ENCODE measurements at places on chromosomes 5 and 9. TPM values are rescaled to one million over a fixed set of nuclear protein-coding genes. Genes with fewer than 3 reads are reported as not detected.

Gene ANKRD31
- 0.20 TPM for total RNA-seq

Gene ZNF366
- total RNA-seq, result 2.2 TPM

GRCh38 chr9:130835441-130836298 lies 616 bp downstream of the ABL1 start:
- DNase-seq, result no peak

GRCh38 chr5:88884608-88884877 lies 1.6 kb upstream of the MEF2C start:
- no peak for DNase-seq

DNA sequence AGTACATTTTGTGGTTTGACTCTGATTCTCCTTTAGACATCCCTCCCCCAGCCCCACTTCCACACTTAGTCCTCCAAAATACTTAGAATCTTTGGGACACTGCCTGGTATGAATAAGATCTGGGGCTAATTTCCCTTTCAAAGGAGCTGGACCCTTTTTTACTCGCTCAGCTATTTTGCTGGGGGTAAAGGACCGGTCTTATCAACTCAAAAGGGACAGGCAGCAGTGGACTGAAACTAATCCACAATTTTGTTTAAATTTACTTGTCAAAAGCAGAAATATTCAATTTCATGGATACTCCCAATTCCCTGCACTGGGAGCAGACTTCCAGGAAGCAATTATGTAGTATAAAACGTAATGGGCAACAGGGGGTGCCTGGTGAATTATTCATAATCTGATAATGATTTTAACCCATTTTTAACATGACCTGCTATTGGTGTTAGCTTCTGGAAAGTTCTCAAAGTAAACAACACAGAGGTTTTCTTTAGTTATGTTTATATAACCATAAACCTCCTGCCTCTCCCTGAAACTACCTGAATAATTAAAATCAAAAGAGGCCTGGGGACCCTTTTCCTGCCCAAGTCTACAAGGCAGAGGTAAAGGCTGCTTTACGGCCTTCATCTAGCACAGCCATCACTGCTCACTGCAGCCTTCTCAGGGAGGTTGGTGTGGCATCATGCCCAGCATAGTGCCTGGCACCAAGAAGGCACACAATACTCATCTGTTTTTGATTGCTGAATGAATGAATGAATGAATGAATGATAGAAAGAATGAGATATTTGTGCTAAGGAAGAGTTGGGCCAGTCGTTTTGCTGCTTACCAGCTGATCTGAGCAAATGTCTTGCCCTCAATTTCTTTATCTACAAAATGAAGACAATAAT lies 44.2 kb upstream of the GNPDA1 start:
- no peak for DNase-seq

- DNase-seq, result no peak
Measured at GRCh38 chr9:89363921-89364665, 45.8 kb downstream of the SECISBP2 start.

DNA sequence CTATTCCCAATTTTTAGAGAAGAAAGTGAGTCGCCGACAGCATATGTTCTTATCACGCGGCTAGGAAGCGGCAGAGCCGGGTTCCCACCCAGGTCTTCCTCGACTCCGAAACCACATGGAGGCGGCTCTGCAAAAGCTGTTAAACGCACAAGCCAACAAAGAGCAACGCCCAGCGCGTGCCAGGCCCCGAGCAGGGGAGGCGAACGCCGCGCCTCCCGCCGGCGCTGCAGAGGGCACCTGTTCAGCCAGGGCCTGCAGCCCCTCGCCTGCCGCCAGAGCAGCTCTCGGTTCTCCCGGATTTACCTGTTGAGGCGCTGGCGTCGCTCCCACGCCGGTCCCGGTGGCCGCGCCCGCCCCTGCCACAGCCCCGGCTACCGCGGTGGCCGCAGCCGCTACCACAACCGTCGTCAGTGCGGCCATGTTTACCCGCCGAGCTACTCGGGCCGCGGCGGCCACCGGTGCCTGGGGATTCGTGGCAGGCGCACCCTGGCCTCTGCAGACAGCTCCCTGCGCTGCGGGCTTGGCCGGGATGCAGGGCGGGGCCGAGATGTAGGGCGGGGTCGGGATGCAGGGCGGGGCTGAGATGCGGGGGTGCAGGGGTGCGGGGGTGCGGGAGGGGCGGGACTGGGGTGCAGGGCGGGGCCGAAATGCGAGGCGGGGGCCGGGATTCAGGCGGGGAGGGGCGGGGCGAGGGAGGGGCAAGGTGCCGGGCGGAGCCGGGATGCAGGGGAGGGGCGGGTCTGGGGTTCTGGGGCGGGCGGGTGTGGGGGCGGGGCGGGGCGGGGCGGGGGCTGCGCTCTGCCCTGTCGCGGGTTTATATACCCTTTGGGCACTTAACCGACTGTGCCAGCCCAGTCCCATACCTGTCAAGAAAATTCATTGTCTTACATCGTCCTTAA lies at the start of gene CCDC112:
Gene CCDC112 (minus strand): TSS at position 531 of the 899 bp plus-strand sequence. CDS start 111 bp downstream, at position 420.
- peak; percentile 95 for DNase-seq

DNA sequence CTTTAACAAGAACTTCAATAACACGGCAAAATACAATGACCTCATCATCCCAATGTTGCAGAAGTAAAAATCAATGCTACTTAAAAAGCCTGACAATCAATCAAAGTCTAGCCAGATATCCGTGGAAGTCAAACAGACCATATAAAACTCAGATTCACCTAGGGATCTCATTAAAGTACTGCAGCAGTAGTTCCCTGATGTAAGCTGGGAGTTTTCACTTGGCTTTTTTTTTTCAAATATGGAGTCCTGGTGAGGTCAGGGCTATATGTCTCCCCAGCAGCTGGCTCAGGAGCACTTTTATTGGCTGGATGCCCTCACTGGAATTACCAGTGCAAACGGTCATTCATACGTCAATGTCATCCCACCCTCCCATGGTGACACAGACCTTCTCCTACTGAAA lies 220.6 kb upstream of the SLC30A5 start:
- no peak for DNase-seq

DNA sequence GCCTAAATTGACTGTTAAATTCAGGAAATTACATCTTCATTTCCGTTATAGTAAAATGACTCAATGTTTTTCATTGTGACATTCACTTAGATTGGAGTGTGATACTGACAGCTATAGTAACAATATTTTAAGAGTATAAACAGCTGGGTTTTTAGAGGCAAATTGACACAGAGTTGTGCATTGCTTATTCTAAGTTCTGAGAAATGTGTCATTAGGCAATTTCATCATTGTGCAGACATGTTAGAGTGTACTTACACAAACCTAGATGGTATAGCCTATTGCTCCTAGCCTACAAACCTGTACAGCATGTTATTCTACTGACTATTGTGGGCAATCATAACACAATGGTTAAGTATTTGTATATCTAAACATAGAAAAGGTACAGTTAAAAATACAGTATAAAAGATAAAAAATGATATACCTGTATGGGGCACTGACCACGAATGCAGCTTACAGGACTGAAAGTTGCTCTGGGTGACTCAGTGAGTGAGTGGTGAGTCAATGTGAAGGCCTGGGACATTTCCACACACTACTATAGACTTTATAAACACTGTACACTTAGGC lies 132.7 kb downstream of the PDE4D start:
- no peak for DNase-seq

All from lower leg skin (tissue), 4 donors.